ENCODE measurements at places on chromosomes 5 and 9.
A peak's percentile ranks its signal among the peaks of the same experiment; 100 is the strongest.

DNA sequence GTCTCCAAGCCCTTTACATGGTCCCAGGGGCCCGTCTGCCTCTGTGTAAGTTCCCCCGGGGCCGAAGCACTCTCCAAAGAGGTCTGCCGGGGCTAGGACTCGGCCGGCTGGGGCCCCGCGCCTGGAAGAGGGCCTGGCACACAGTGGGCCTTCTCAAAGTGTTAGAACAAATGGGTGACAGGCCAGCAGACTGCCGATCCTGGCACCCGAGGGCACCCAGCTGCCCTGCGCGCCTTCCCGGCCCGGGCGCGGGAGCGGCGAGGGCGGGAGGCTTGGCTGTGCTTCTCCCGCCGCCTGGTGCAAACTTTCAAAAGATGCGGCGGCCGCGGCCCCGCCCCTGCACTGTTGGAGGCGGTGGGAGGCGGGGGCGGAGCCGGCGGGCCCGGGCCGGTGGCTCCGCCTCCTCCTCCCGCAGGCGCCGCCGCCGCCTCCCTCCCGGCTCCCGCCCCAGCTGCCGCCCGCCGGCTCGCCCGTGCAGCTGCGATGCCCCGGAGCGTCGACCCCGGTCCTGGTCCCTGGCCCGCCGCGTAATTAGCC, at the start of gene NEURL1B:
Gene NEURL1B, plus strand, starts transcription at position 442 of the 537 bp plus-strand sequence. CDS start 144 bp downstream, outside the sequence.
- peak; percentile 15 for DNase-seq

DNA sequence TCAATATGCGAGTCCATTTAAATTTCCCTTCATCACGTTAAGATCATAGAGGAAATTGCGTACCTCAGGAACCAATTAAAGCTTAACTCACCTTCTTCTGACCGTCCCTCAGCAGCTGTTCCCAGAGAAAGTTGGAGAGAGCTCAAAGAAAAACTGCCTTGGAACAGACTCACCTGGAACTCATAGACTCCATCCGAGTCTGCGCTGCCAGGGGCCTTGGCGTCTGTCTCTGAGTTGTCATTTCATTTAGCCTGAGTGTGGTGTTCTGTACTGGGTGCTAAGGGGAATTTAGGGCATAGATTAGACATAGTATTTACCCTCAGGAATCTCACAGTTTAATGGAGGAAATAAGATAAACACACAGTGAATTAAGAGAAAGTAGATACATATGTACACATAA, 892.7 kb downstream of the TLE1 start:
- DNase-seq: no peak

DNA sequence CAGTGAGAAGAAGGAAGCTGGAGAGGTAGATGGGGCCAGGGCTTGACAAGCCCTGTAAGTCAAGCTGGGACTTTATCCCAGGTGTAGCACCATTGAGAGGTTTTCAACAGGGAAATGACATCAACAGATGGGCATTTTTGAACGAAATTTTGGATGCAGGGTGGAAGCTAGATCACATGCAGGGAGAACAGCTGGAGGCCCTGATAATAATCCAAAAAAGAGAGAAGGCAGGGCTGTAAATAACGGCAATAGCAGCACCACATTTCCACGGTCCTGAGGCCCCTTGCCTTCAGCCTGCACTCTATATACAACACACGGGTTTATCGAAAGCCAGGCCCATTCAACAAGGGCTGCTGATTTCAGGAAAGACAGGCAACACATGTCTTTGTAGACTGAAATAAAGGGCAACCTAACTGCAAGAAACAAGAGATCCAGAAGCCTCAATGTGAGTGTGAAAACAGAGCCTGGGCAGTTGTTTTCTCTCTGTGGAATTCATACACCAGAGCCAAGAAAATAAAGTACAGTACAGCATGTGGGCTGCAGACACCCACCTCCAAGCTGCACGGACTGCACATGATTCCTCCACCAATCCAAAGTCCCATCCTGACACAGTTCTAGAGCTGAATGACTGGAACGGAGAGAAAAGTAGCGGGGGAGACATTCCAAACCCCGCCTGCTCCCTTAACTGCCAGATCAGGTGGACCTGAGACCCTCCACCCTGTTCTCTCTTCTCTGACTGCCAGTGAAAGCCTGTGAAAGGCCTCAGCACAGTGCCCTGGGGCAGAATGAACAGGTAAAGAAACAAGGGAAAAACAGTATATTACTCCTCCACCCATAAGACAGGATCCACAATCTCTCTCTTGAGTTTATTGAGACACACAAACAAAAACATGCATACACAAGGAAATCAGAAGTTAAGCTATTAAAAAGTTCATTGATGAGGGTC, 36.3 kb downstream of the KLHL3 start:
- DNase-seq: no peak

DNA sequence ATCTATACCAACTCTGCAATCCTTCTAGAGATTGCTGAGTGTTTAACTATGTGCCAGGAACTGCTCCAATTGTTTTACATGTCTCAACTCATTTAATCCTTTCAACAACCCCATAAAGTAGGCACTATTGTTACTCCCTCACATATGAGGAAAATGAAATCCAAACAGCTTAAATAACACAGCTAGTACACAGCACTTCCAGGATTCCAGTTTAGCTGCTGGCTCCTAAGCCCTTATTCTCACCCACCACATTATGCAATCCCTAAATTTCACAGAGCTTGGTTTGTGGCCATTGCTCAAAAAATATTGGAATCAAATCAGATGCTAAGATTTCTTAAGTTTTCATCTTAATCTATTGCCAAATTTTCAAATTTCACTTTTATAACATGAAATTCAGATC, 84.9 kb downstream of the PRELID2 start:
- no peak for DNase-seq

DNA sequence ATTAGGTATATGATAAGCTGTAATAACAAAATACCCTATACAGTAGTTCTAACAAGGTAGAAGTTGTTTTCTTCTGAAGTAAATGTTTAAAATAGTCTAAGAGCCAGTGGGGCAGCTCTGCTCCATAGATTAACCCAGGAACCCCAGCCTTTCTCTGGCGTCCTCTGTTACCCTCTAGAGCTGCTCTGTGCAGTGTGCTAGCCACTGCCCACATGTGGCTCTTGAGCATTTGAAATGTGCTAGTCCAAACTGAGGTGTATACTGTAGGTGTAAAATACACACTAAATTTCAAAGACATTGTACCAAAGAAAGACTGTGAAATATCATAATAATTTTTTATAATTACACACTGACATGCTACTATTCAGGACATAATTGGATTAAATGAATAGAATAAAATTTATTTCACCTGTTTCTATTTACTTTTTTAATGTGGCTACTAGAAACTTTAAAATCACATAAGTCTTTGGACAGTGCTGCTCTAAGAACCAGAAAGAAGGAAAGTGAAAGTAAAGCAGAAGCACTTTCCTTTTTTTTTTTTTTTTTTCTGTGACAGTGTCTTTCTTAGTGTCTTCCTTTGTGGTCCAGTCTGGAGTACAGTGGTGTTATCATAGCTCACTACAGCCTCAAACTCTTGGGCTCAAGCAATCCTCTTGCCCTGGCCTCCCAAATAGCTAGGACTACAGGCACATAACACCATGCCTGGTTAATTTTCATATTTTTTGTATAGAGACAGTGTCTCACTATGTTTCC, 39.3 kb downstream of the RAI14 start:
- no peak for DNase-seq

DNA sequence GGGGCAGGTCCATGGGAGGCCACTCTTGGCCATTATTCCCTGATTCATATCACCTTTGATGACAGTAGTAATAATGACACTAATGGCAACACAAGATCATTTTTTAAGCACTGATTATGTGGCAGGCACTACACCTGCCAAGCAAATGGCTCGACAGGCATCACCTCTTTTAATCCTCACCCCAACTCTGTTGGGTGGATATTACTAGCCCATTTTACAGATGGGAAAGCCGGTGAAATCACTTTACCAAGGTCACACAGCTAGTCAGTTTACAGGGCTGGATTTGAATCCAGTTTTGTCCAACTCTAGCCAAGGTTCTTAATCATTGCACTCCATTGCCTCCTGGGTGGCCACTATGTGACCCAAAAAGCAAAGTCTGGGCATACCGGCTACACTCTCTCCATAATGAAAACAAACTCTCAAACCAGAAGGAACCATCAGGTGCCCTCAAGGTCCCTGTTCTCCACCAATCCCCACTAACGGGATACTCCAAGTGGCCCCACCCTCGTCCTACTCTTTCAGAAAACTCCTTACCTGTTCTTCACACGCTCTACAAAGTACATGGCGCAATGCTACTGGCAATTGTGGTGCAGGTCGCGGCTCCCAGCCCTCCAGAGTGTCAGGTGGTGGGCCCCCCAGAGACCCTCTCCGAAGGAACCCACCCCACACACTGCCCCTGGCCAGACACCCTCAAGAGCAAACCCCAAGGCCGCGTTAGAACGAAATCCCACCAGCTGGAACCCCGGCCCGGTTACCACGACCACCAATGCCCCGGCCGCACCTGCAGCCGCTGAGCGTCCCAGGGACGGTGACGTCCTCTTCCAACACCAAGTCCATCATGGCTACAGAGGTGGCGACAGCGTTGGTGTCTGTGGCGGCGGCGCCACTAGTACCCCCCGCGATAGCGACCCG, 572 bp downstream of the CDK5RAP2 start:
- DNase-seq: no peak

DNA sequence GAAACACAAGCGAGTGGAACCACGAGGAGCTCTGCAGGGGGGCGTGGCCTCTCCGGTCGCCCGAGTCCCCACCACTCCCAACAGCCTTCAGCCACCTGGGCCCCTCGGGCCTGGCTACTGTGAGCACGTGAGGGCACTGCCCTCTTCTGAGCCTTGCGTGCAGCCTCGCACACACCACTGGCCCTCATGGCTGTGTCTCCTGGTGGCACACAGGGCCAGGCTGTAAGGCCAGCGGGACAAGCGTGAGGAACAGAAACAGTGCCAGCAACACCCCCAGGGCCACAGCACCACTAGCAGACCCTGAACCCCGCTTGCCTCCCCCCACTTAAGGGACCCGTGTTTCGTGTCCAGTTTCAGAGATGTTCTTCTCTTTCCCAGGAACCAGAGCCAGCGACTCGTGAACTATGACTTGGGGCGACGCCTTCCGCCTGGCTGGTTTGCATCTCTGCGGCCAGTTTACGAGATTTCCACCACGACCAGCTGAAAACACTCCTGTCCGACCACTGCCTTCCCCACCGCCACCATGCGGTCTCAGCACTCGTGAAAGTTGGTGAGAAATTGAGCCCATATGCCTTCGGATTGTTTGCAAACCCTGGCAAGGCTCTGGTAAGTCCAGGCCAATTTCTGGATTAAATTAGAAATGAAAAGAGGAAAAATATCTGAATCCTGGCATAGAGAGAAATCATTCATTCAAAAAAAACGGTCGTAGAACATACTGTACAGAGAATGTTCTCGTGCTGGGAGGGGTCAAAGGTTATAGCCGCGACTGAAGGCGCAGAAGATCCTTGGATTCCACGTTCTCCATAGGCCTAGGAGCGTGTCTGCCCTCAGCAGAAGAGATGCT, 135.6 kb downstream of the ZNF354C start:
- DNase-seq: no peak

DNA sequence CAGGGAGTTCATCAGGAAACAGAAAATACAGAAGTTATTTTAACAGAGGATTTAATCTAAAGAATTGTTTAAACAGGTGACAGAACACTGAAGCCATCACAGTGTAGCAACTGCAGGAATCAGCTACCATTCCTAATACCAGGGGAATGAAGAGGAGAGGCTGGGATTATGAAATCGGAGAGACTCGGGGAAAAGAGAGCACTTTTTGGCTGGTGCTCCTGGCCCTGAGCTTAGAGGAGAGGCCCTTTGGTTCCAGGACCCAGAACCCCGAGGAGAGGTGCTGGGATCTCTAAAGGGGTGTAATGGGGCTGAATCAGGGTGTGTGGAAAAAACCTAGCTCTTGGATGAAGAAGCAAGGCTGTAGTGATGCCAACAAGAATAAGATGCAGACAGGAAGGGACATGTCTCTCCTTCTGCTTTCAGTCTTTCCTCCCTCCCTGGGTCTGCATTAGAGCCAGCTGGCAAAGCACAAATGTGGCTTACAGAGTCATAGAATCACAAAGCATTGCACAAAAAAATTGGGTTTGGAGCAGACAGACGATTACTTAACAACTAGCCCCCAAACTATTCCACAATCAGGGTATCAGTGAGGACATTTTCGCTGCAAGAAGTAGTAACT, 11.6 kb upstream of the SFXN1 start:
- no peak for DNase-seq
